NCI-H510A (cell line): ENCODE measurements at places on chromosomes 6 and 20.

GRCh38 chr6:130624046-130624445, 203.2 kb upstream of the SMLR1 start:
- DNase-seq: no peak

DNA sequence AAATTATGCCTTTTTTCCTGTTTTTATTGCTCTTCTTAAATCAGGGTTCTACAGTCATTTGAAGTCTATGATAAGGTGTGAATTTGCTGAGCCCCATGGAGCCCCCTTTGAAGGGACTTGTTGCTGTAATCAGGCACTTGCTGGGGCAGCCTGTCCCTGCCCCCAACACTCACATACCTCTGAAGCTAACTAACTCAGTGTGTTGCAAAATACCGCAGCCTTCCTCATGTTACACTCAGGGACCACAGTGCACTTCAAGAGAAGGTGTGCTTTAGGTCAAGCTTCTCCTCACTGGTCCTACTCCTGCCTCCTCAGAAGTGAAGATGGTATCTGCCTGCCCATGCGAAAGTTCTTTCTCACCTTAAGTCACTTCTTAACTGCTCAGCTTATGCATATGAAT, 66.1 kb upstream of the GLP1R start:
- DNase-seq: no peak

GRCh38 chr6:25942561-25943147, 12.2 kb upstream of the SLC17A2 start:
- no peak for DNase-seq

- DNase-seq: no peak
Measured at GRCh38 chr20:40481743-40482458, 207.1 kb downstream of the MAFB start.

GRCh38 chr6:5471637-5472398, 210.5 kb downstream of the FARS2 start:
- DNase-seq: no peak

DNA sequence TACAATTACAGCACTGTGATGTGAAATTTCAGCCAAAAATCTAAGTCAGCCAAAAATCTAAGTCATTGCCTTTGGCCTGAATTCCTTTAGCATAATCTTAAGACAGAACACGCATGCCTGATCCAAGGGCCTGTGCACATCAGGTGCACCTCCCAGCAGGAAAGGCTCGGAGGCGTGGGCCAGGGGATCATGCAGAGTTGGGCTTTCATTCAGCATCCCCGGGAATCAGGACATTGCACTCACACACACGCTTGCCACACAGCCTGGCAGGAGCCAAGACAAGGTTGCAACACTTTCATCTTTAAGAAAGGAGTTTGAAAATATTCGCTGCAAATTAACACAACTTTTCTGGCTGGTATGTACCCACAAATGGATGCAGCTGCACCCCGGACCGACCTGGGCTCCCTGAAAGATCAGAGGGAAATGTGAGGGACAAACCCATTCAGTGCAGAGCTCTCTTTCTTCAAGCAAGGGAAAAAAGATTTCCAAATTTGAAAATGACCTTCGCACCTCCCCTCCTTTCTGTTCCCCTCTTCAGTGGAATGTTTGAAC, 48.8 kb downstream of the ERMARD start:
- no peak for DNase-seq

GRCh38 chr20:37384683-37385174, 38.8 kb downstream of the SRC start:
- DNase-seq: no peak
